ENCODE measurements at places on chromosomes 11 and 22.

DNA sequence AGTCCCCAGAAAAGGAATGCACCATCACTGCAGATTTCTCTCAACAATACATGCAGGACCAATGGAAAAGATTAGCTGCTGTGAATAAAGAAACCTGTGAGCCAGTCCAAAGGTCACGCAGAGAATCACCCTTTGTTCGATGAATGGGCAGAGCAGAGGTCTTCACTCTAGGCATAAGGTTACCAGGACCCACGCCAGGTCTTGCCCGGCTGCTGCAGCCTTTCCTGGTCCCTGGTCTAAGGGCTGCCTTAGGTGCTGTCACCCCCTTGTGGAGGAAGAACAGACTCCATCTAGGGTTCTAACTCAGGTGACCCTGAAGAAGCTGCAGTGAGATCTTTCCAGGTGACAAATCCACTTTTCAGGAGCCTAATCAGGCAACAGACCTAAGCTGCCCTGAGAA is 29.0 kb upstream of the NAP1L4 start:
- no peak for DNase-seq

DNA sequence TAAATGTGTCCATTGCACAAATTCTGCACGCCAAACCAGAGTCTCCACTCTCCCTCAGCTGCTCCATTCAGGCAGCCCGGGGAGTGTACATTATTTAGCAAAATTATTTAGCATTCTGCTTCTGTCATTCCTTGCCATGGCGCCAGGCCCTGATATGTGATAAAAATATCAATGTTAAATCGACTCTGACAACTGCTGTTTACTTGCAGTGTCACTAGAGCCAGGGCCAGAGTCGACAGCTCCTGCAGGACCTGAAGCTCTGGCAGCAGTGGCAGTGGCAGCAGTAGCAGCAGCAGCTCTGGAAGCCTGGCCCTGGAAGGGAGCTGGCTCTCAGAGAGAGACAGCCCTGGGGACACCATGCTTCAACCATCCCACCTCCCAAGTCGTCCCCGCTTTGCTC is 224.5 kb downstream of the BUD13 start:
- no peak for DNase-seq

- no peak for DNase-seq
Observed at GRCh38 chr22:28819253-28820096, 19.1 kb upstream of the XBP1 start.

GRCh38 chr22:33240888-33241475 is 182.8 kb upstream of the SYN3 start:
- DNase-seq: no peak

- DNase-seq: no peak
Observed at GRCh38 chr11:1308743-1309497, 512 bp downstream of the TOLLIP start.

GRCh38 chr11:94897330-94897768 is 76.0 kb downstream of the CWC15 start:
- DNase-seq: no peak

GRCh38 chr11:73586791-73587190 is 11.1 kb downstream of the FAM168A start:
- DNase-seq: no peak

DNA sequence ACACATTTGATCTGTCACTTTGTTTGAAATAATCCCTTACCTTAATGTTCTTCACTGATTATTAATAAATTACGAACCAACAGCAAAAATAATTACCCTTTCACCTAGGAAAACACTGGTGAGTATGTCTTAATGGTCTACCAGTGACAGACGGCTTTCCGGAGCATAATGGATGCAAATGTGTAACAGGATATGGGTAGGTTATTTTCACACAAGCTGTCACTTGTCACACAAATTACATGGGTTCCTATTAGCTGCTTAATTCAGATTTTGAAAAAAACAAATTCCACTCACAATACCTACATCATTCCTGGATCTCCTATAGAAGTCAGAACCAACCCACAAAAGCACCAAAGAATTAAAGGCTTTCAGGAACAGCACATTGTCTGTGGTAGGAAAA is 127.9 kb downstream of the WT1 start:
- no peak for DNase-seq

GRCh38 chr22:41123151-41123550 is 30.8 kb downstream of the EP300 start:
- DNase-seq: no peak

- DNase-seq: no peak
Observed at GRCh38 chr22:30514252-30514651, 8.8 kb upstream of the SEC14L4 start.

DNA sequence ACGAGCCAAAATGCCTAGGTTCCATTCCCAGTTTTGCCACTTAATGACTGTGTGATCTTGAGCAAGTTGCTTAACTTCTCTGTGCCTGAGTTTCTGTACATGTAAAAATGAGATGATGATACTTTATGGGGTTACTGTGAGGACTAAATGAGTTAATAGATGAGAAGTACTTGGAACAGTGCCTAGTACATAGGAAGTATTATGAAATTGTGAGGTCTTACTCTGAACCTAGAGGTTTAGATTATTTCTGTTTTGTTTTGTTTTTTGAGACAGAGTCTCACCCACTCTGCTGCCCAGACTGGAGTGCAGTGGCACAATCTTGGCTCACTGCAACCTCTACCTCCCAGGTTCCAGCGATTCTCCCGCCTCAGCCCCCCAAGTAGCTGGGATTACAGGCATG is 227.0 kb upstream of the POU2AF2 start:
- DNase-seq: no peak

All from DMS79 (cell line).